ENCODE measurements at places on chromosomes 5 and 9.
A peak's percentile ranks its signal among the peaks of the same experiment; 100 is the strongest.

DNA sequence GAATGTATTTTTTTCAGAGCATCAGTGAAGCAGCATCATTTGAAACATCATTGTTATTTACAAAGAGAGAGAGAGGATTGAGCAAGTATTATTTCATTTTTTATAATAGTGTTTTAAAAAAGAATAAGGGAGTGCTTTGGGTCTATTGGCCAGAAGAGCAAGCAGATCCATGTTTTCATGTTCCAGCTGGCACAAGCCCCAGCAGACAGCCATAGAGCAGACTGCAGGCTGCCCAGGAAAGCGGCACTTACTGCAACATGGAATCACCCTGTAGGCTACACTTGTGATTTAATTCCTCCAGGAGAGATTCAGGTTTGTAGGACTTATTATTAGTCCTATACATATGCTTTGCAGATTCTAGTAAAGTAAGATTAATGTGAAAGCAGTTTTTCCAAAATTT, 407.0 kb upstream of the GRAMD2B start:
- DNase-seq = no peak

DNA sequence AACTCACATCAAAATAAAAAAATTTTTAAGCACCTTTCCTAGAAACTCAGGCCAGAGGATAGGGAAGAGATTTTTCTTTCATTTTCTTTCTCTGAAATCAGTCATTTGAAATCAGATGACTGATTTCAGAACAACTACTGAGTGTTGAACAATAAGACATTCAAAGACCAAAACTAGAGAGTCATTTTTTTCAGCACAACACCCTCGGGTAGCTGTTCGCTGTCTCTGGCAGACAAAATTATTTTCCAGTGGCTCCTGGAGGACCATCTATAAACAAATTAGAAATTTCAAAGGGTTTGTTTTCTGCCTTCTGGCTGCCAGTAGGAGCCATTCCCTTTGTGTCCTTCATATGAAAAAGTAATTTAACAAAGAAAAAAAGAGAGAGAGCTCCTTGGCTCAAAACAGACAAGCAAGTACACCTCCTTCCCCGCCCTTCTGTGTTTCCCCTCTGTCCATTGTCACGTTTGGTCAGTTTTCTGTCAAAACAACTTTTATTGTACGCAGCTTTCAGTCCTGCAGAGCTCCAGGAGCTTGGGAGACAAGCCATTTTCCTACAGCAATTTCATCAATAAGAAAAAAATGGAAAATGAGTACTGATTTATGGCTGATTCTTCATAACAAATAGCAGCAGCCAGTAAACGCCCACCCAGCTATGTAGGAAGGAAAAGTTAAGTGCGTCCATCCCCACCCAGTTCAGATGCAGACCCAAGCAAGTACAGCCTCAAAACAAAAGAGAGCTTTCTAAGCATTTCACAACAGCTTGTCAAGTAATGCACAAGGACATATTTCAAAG, 405.2 kb downstream of the ZNF608 start:
- DNase-seq = no peak

- no peak for DNase-seq
These were observed 431.3 kb upstream of the ITGA1 start for GRCh38 chr5:52356311-52356918.

DNA sequence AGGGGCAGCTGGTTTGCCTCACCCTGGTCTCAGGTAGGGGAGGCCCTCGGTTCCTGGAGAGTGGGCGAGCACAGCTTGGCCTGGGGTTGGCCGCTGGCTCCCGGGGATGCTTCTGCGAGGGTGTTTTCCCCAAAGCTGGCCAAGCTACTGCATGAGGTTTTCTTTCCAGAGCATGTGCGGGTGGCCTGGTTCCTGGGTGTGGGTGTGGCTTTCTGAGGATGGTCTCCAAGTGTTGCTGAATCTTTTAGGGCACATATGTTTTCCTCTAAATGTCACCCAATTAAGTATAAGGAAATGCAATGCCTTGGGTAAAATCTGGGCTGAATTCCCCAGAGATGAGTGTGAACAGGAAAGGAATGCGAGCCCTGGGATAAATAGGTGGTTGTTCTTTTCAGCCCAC, 115.8 kb upstream of the ICE1 start:
- DNase-seq = no peak

DNA sequence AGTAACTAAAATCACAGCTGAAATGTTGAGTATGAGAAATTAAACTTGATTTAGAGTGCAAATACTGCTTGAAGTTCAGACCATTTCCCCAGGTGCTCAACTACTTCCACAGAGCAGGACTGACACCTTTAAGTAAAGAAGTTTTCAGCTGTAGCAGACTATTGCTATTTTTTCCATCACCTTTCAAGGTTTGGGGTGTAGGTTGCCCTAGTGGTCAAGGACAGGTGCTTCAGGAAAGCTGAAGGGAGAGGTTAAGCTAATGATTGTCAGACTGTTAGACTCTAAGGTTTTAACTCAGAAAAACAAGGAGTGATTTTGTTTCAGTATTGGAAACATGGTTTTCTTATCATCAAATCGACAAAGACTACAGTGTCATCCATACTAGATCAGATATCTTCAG, 162.1 kb downstream of the CCDC192 start:
- DNase-seq = no peak

DNA sequence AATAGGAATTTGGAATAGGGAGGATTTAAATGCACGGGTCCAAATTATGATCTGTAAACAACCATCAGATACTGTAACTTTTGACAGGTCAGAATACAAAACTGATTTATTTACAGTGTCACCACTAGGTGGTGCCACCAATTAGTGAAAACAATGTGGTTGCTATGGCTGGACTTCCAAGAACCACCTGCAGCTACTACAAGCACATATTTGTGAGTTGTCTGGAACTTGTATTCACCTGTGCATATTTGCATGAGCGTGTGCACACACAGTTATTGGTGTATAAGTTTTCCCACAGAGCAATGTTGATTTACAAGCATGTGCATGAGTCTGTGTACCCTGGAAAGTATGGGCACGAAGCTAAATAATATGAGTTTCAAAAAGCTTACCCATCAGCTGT, 3.0 kb upstream of the HRCT1 start:
- peak; percentile 42 for DNase-seq

- no peak for DNase-seq
These were observed 318.3 kb upstream of the ITGA1 start for GRCh38 chr5:52469420-52469819.

DNA sequence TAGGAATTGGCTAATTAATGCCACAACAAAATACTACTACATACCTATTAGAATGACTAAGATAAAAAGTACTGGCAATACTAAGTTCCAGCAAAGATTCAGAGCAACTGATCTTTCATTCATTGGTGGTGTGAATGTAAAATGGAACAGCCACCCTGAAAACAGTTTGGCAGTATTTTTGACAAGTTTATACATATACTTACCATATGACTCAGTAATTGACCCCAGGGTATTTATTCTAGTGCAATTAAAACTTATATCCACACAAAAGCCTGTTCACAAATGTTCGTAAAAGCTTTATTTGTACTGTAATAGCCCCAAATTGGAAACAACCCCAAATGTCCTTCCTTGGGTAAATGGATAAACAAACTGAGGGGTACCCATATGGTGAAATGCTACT, 270.8 kb upstream of the ACTBL2 start:
- DNase-seq = no peak

DNA sequence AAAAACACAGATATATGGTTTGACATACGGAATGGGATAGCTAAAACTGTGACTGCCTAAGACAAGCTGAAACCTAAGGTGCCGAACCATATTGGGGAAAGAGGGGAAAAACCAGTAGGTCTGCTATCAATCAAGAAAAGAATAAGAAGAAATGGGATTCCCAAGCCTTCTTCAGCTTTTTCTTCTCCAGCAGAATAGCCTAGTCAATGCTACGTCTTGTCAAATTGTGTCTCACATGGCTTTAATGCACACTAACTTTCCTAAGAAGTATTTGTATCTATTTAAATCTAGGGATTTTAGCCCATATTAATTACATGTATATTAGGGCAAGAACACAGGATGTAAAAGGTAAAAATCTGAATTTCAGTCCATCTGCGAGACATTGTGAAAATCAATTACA, 797 bp upstream of the FBXO38 start:
- DNase-seq = no peak

- DNase-seq = no peak
These were observed 188.7 kb downstream of the ROR2 start for GRCh38 chr9:91761362-91761761.

GRCh38 chr5:633501-633955, 21.4 kb downstream of the CEP72 start:
- DNase-seq = no peak

DNA sequence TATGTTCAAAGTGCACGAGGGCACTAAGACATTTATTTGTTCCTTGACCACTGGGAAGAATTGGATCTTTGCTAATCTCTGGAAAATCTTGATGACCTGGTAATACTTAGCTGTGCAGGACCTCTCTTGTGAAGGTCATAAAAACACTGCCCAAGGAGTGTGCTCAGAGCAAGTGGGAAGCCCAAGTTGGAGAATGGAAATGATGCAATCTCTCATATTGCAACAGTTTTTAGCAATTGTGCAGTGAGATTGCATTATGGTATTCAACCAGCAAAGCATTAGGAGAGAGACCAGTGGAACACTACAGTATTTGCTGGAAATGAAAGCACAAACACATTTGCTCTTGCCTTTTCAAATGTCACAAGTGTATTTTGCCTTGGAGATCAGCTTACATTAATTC, 34.5 kb downstream of the TXNDC8 start:
- DNase-seq = no peak

DNA sequence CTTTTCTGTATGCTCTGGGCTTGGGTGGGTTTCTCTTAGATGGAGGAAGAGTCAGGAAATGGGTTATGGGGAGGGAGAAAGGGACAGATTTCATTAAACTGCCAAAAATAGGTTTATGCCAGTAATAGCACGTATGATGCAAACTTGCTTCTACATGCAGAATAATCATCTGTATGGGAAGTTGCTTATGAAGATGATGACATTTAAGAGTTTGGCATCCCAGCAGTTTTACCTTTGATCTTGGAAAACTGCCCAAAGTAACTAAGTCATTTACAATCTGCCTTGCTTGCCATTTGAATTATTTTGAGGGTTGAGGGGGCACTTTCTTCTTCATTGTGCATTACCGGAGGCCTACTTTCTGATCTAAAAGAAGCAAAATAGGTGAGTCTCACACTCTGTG, 282.9 kb upstream of the ANKRD55 start:
- no peak for DNase-seq

GRCh38 chr9:112224401-112225289, 49.5 kb upstream of the SUSD1 start:
- peak; percentile 8 for DNase-seq

- DNase-seq = no peak
These were observed 155.6 kb upstream of the ZNF618 start for GRCh38 chr9:113720495-113720894.

DNA sequence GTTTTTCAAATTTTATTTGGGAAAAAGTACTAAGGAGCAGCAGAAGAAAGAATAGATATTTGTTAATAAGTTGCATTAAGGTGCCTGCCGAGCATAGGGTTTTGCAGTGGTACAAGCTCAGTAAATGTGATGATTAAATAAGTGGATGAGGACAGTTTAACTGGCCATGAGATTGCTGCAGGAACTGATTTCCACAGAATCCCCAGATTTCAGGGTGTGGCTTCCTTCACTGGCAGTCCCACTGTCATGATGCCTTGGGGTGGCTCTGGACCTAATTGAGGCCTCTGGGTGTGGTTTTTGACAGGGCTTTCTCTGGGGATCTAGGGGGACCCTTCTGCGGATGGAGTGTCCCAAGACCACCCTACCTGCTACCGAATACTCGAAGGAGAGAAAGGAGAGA, 1.4 kb downstream of the PHF24 start:
- DNase-seq = no peak

- peak; percentile 17 for DNase-seq
These were observed 125.6 kb upstream of the SLCO6A1 start for GRCh38 chr5:102624405-102624804.

DNA sequence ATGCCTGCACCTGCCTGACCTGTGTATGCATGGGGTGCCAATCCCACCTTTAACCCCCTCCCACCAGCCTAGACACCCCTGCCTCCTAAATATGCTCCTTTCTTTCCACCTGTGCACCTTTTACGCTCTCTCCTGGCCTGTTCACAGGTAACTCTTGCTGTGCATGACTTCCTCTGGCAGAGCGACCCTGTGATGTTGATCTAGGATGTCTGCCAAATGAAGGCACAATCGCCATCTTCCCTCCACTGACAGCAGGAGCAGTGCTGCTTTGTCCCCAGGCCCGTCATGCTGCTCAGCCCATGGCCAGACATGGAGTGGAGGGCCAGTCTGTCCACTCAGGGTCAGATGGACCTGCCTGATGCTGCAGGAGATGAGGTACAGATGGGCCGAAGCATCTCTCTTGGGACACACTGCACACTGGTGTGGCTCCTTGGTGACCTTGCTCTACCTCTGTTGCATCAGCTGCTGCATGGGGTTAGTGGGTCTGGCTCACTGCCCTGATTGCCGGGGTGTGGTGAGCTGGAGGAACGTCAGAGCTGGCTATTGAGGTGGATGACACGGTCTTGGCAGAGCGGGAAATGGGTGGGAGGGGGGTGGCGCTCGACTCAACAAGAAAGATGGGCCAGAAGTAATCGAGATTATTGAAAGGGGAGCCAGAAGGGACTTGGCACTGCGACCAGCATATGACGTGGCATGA, 101.7 kb upstream of the PITX1 start:
- DNase-seq = no peak

- DNase-seq = peak; percentile 26
These were observed 43.1 kb downstream of the SPATA31D1 start for GRCh38 chr9:82031538-82032280.

DNA sequence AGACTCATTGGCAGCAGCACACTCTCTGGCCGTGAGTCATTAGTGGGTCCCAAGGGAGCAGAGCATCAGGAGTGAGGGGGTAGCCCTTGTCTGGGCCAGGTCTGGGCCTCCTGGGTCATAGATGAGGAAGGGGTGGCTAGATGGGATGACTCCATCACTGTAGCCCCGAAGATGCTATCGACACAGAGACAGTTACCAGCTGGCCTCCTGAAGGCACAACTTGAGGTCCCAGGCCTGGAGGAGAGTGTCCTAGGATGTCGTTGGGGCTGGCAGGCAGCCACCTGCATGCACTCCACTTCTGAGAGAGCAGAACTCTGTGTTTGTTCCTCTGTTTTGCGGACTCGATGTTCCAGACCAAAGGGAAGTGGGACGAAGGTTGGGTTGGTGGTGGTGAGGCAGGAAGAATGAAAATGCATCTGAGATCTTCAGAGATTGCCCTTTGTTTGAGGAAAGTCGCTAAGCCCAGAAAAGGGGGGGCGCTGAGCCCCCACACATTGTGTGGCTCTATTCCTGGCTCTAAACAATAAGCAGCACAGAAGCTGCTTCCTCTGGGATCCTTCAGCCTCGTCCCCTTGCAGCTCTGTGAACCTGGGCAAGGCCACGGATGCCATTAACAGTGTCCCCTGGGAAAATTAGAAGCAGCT, 4.7 kb downstream of the BTNL9 start:
- DNase-seq = no peak

- DNase-seq = no peak
These were observed 145.3 kb downstream of the CACNA1B start for GRCh38 chr9:138022756-138023393.

- DNase-seq = no peak
These were observed 12.9 kb upstream of the ERBIN start for GRCh38 chr5:65913519-65913918.

DNA sequence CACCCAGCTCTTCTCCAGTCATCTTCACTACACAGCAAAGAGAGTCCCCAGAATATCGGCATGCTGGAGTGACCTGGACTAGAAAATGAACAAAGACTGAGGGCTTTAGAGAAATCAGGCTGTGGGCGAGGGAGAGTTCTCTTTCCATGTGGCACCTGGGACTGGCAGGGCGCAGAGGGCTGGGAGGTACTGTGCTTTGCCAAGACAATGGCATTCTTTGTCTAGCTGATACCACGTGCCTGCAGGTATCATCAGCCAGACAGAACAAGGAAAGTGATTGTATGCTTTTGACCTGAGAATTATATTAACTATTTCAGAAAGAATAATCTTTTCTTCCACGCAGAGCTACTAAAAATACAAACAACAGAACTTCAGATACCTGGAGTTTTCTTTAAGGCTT, 30.5 kb downstream of the DDX31 start:
- no peak for DNase-seq

Data from Caki2 (cell line).